ENCODE measurements at places on chromosomes 4 and X.

GRCh38 chr4:132332932-132333723, 816.0 kb upstream of the PCDH10 start:
- no peak for DNase-seq

GRCh38 chr4:173943547-173943946, 339.9 kb downstream of the FBXO8 start:
- DNase-seq = no peak

DNA sequence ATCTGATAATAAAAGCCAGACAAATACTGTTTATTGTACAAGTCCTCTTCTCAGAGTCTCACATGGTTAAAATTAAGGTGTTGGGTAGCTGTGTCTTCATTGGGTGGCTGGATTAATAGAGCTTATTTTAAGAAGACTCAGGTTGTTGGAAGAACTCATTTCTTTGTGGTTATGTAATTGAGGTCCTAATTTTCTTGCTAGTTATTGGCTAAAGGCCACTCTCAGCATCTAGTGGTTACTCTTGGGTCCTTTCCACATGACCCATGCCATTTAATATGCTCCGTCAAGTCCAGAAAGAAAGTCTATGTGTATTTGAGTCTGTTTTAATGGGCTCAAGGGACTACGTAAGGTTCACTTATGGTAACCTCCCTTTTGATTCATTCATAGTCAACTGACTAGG, 1668.6 kb upstream of the AGA start:
- DNase-seq = no peak

DNA sequence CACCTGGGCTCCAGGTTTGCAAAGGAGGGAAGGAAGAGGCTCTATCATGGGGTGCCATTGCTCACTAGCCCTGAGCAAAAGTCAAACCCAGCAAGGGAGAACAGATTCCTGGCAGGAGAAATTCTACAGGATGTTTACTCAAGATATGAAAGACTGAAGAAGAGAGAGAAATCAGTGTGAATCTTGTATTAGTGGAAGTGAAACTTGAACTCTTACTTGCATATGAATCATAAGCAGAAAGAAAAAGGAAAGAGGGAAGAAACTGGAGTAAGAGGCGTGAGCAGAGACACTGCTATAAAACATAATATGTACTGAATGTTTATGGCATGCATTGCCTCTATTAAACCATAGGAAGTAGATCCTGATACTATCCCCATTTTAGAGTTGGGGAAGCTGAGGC, 60.9 kb downstream of the C4orf46 start:
- DNase-seq = no peak

- peak; percentile 21 for DNase-seq
Observed at GRCh38 chrX:64394874-64395567, at the start of gene MTMR8. TSS of gene MTMR8 (minus strand) at chrX:64395452. CDS start at chrX:64395363, 89 bp downstream.
